IMR-90 (cell line): ENCODE measurements at places on chromosomes 2 and 18.
A peak's percentile ranks its signal among the peaks of the same experiment; 100 is the strongest.

GRCh38 chr2:238895891-238896600 is 48.2 kb downstream of the TWIST2 start:
- peak; percentile 91 for DNase-seq

GRCh38 chr2:188285774-188286173 is 5.9 kb upstream of the GULP1 start:
- DNase-seq = no peak

DNA sequence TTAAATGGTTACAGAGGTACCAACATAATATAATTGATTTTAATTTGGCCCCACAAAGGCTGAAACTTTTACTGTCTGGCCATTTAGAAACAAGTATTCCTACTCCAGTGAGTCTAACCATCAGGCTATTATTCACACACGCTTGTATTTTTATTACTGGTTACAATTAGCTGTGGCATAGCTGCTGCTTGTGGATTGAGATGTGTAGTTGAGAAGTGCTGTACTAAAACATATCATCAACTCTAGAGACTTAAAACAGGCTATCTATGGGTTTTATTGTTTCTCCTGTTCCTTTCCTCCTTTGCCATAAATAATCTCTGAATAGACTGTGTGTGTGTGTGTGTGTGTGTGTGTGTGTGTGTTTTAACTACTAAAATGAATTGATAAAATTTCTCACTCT is 530.2 kb downstream of the CCDC85A start:
- DNase-seq = no peak

DNA sequence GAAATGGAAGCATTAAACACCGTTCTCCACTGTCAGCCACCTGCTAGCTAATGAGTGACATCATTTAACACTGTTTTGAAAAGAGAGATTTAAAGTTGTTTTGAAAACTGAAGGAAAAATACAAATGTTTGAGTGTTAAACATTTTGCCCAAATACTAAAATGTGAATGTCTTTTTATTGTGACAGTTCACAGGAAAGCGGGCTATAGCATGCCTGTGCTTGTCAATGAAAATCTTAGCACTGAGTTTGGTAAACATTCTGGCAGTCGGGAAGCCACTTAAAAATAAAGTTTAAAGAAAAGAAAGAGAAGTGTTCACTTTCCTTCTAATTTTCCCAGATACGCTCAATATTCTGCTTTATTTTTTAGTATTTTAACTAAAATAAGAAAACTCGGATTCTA is 40.3 kb upstream of the SMIM21 start:
- DNase-seq = no peak

DNA sequence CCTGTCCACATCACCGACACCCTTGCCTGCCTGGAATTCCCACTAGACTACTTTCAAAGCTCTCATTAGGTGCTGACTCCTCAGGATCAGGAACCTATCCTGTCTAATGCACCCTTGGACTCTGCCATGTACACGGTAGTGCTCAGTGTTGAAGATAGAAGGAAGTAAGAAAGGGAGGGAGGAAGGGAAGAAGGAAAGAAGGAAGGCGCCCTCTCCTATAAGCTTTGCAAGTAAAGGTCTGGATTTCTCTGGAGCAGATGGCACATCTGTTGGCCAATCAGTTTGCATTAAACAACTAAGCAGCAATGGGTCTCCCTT is 45.3 kb downstream of the SCTR start:
- no peak for DNase-seq

DNA sequence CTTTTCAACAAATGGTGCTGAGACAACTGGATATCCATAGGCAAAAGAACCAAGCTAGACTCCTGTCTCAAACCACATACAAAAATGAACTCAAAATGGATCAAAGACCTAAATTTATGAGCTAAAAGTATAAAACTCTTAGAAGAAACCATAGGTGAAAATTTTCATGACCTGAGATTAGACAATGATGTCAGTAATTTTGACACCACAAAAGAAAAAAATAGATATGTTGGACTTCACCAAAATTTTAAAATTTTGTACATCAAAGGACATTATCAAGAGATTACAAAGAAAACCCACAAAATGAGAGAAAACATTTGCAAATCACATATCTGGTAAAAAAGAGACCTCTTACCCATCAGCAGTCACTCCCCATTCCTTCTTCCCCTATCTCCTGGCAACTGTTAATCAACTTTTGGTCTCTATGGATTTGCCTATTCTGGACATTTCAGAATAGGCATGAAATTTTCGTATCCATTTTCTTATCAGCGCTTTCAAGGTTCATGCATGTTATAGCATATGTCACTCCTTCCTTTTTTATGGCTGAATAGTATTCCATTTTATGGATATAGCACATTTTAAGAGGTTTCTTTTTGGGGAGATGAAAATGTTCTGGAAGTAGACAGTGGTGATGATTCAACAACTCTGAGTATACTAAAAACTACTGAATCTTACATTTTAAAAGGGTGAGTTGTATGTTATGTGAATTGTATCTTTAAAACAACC is 43.3 kb downstream of the FAM178B start:
- no peak for DNase-seq

- DNase-seq = no peak
Measured at GRCh38 chr18:38648179-38648578, 1082.6 kb upstream of the CELF4 start.

GRCh38 chr2:753123-753522 is 75.9 kb upstream of the TMEM18 start:
- no peak for DNase-seq

DNA sequence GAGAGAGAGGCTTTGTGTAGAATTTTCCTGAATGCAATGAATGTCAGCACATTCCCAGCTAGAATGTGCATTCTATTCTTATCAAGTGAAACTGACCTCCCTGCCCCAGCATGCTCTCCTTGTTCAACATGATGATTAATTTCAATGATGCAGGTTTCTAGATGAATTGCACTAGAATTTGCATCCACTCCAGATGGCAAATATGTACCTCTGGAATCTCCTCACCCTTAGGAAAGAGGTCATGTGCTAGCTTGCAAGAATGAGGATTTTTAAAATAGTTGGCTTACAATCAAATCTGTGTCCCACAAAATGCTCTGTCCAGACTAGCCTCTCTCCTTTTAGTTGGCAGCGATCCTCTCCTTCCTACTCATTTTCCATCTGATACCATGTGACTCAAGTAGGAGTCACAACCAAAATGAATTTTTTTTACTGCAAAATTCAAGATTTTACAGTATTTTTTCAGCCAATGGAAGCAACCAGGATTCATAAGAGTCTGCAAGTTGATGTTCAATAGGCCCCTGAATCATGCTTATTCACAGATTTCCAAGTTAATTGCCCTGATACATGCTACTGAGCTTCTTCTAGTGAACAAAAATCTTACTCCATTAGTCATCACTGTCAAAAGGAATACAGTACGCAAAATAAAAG is 21.0 kb upstream of the STAT4 start:
- DNase-seq = peak; percentile 97

DNA sequence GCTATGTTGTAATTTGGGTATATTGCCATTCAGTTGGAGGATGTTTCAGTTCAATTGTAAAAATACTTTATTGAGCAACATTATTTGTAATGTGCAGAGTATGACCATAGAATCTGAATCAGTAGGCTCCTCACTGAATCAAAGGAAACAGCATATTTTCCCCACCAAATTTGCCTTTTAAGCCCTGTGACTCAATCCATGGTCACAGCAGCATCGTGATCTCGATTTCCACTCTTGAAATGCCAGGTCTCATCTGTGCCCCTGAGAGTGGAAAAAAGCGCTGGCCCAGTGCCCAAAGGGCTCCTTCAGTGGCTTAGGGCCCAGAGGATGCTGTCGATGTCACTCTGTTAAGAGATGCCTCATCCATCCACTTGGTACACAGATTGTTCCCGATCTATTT is 57.5 kb downstream of the FHOD3 start:
- peak; percentile 81 for DNase-seq

DNA sequence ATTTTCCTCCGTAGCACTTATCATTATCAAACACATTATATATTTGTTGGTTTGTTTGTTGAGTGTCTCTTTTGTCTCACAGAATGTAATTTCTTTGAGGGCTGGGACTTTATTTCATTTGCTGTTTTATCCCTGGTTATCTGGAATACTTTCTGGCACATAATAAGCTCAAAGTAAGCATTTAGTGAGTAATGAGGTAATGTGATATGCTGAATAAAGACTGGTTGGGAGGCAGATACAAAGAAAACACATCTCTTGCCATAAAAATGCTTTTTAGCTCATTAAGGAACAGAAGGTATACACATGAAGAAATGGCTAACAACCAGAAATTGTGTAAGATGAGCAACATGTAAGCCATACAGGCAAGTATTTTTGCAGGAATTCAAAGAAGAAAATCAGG is 1411.8 kb downstream of the LRP1B start:
- no peak for DNase-seq

GRCh38 chr2:175005733-175006264 is 618 bp upstream of the CHN1 start:
- DNase-seq = peak; percentile 12

DNA sequence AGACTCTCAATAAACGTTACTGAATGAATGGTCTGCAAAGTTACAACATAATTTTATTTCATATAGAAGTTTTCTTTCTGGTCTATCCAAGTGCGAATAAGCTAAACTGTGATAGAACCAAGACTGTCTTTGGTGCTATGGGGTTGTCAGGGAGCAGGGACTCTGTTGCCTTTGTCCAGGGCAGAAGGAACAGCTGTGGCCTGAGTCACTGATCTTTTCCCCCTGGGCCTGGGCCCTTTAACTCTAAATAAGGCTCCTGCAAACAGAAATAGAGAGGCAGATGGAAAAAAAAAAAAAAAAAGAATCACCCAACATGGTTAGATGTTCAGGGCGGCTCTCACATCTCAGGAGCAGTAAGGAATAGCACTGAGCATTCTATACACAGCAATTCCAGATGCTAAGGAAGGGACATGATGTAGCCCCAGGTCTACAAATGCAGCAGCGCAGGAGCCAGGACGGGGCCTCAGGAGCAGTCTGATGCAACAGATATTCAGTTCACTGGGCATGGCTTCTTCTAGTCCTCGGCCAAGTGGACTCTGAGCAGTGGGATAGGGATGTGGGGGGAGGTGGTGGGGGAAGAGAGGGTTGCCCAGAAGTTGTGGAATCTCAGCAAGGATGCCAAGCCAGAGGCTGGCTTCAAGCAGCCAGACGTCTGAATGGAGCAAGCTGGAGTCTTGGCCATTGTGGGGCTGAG is 247.1 kb upstream of the SIX2 start:
- no peak for DNase-seq

GRCh38 chr2:51290725-51291124 is 258.8 kb upstream of the NRXN1 start:
- DNase-seq = peak; percentile 72

GRCh38 chr18:42174909-42175308 is 219.9 kb downstream of the PIK3C3 start:
- DNase-seq = no peak

- no peak for DNase-seq
Measured at GRCh38 chr2:147173189-147173581, 671.6 kb upstream of the ACVR2A start.

GRCh38 chr2:202164411-202164810 is 74.0 kb downstream of the SUMO1 start:
- DNase-seq = peak; percentile 37

DNA sequence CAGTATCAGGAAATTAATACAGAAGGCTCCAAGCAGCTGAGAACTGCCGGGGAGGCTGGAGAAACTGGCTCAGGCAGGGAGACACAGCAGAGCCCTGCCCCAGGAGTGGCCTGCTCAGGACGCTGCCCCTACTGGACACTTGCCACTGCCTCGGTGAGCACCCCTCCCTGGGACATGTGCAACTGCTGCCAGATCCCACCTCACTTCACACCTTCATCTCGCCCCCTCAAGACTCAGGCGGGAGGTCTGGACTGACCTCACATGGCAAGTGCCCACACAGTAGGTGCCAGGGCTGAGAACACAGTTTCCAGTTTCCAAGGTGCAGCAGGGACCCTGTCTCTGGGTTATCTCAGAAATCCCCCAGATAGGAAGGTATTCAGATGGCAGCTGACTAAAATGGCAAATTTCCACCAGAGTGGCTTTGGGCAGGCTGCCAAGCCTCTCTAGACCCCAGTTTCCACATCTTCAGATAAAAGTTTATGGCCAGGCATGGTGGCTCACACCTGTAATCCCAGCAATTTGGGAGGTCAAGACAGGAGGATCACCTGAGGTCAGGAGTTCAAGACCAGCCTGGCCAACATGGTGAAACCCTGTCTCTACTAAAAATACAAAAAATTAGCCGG is 33.7 kb upstream of the LBH start:
- DNase-seq = no peak

- no peak for DNase-seq
Measured at GRCh38 chr18:57885931-57886330, 82.8 kb upstream of the ATP8B1 start.

DNA sequence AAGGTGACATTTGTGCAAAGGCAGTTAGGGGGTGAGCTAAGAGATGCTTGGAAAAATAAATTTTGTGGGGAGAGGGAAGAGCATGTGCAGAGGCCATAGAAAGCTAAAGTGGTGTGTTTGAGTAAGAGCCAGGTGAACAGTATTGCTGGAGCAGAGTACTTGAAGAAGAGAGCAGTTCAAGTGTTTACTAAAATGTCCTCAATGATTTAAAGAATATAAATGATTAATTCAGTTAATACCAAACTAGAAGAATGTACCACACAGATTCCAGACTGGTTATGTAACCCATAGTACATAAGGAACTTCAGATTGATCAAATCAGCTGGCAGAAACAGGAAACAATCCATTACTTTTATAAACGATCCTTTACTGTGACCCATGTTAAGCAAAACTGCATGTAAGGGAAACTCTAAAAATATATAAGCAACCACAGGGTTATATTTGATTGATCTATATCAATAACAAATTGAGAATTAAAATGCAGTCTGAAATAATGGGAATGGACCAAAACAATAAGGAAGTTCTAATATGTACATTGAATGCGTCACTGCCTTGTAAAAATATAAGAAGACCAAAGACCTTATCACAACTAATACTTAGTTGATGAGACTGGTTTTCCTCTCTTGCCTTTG is 76.9 kb downstream of the LDAH start:
- no peak for DNase-seq

DNA sequence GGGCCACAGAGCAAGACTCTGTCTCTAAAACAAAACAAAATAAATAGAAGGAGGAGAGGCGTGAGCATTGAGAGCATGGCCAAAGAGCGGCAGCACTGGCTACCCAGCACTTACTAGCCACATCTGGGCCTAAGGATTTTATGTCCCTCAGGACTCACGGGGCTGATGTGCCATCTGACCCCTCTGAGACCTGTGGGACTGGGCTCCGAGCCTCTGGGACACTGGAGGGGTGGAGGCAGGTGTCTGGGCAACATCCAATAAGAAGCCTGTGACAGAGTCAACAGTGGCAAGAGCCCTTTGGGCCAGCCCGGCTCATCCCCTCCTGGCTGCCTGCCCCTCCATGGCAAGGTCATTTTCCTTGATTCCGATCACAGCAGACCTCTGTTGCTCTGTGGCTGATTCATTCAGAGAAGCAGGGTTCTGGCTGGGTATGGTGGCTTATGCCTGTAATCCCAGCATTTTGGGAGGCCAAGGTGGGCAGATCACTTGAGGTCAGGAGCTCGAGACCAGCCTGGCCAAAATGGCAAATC is 60.7 kb downstream of the RRM2 start:
- DNase-seq = no peak

DNA sequence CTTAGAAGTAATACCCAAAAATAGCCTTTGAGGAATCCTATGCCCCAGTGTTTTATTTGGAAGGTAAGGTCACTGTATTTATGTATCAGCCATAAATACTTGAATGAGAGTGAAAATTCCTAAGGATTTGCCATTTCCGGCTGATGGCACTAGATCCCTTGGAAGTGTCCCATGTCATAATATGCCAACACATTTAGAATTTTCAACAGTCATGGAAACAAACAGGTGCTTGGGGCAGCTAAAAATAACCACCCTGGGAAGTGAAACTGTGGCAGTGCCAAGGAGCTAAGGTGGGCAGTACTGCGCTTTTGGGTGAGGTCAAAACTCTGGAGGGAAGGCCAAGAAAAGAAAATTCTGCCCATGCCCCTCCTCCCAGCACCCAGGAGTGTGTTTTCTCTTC is 80.2 kb downstream of the TCF7L1 start:
- no peak for DNase-seq
